ENCODE measurements at places on chromosomes 3 and 15. TPM values are rescaled to one million over a fixed set of nuclear protein-coding genes. Genes with fewer than 3 reads are reported as not detected.

Gene C2CD4A
- not detected for total RNA-seq

Gene AMT
- total RNA-seq: 32.9 TPM

Gene GCNT3
- 94.5 TPM for total RNA-seq

Gene ZIC1
- 1.7 TPM for total RNA-seq

Gene GHRL
- not detected for total RNA-seq

Gene ASTE1
- 34.1 TPM for total RNA-seq

Gene NPTN
- total RNA-seq: 125 TPM

Gene TRIM69
- 11.7 TPM for total RNA-seq

Gene ATR
- total RNA-seq: 24.5 TPM

Gene TLR9
- total RNA-seq: not detected

Gene DNAH1
- 86.3 TPM for total RNA-seq

Gene ZBBX
- not detected for total RNA-seq

Gene SAMMSON
- not detected for total RNA-seq

Gene MAGEF1
- 11.3 TPM for total RNA-seq

Gene RHCG
- total RNA-seq: not detected

Gene CISH
- total RNA-seq: 11.6 TPM

Gene CNTN6
- not detected for total RNA-seq

Gene RMDN3
- 76.2 TPM for total RNA-seq

Gene ADIPOQ
- 0.38 TPM for total RNA-seq

Gene PLIN1
- total RNA-seq: 7.5 TPM

Gene ARIH2
- 106 TPM for total RNA-seq

Gene SPATA16
- not detected for total RNA-seq

Gene HTR3E
- not detected for total RNA-seq

Gene RHOV
- total RNA-seq: 1.6 TPM

Gene MKRN3
- not detected for total RNA-seq

Gene HYAL1
- total RNA-seq: 5.0 TPM

Gene CCDC39
- total RNA-seq: not detected

Gene IGDCC3
- total RNA-seq: not detected

Gene DGKG
- total RNA-seq: 13.2 TPM

Gene FES
- total RNA-seq: 37.1 TPM

Gene PARP15
- total RNA-seq: 9.5 TPM

Gene SERINC4
- total RNA-seq: not detected

Gene GDPGP1
- total RNA-seq: 19.4 TPM

Data from Peyer's patch (tissue), 4 donors.